ENCODE measurements at places on chromosomes 4 and X.
A peak's percentile ranks its signal among the peaks of the same experiment; 100 is the strongest.

GRCh38 chr4:19151684-19152083, 1100.0 kb upstream of the SLIT2 start:
- no peaks in the 10 kb centered on the region for H3K27me3 ChIP-seq
- no peak overlapping the region for H3K4me3 ChIP-seq
- H3K36me3 ChIP-seq: peaks cover 8% of the 10 kb centered on the region
- no peak for DNase-seq
- H3K4me1 ChIP-seq: no peaks in the 10 kb centered on the region

- H3K4me3 ChIP-seq: no peak overlapping the region
- H3K4me1 ChIP-seq: no peaks in the 10 kb centered on the region
- no peaks in the 10 kb centered on the region for H3K36me3 ChIP-seq
- no peaks in the 10 kb centered on the region for H3K27me3 ChIP-seq
Observed at GRCh38 chrX:155086202-155086840, 15.0 kb downstream of the BRCC3 start.

DNA sequence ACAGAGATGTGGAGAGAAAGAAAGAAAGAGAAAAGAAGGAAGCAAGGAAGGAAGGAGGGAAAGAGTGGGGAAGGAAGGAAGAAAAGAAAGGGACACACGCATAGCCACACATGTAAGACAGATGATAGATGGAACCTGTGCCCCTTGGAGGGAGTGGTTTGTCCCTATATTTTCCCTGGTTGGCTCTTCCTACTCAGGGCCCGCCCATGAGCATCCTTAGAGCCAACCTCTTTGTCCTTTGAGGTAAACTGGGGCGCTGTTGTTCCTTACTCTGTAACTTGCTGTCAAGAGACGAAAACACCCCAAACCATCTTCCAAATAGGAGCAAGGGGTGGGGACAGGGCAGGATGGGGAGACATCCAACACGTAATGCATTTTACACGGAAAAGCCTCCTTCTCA, 220.9 kb downstream of the MAML3 start:
- no peaks in the 10 kb centered on the region for H3K4me1 ChIP-seq
- no peak overlapping the region for H3K4me3 ChIP-seq
- DNase-seq: no peak
- no peak overlapping the region for H3K27ac ChIP-seq
- H3K36me3 ChIP-seq: no peaks in the 10 kb centered on the region

- H3K27me3 ChIP-seq: no peaks in the 10 kb centered on the region
- H3K36me3 ChIP-seq: no peaks in the 10 kb centered on the region
- H3K4me3 ChIP-seq: no peak overlapping the region
- H3K27ac ChIP-seq: no peak overlapping the region
- no peaks in the 10 kb centered on the region for H3K4me1 ChIP-seq
- no peak for DNase-seq
Observed at GRCh38 chrX:67353651-67354370, 190.0 kb upstream of the AR start.

DNA sequence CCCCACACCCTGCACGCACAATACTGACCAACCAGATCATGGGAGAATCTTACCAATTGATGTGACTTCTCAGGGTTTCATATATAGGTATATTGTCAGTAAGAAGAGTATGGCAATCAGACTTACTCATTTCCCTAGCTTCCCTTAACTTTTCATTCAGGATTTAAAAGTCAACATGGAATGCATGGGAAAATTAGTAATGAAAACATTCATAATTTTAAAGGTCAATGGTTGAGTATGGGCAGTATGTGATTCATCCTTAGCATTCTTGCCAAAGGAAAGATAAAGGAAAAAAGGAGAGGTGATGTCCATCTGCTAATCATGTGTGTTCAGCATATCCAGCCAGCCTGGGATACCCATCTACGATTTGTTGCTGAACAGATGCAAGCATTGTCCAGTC, 4.0 kb downstream of the DIPK2B start:
- DNase-seq: no peak
- H3K27me3 ChIP-seq: peaks cover 17% of the 10 kb centered on the region
- no peak overlapping the region for H3K4me3 ChIP-seq
- H3K4me1 ChIP-seq: peaks cover 2% of the 10 kb centered on the region

DNA sequence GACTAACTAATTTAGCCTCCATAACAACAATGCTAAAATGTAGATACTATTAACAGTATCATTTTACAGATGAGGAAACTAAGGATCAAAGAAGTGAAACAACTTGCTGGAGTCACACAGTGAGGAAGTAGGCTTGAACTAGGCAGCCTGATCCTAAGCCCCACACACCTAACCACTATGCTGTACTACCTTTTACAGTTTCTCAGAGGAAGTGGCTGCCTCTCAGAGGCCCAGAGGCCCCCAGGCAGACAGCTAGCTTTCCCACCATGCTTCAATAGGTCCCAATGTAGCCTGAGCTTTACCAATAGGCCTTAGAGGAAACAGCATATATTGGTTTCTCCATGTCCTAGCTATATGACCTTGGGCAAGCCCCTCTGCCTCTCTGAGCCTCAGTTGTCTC, 69.4 kb upstream of the PJA1 start:
- no peak for DNase-seq
- no peak overlapping the region for H3K4me3 ChIP-seq
- peaks cover 8% of the 10 kb centered on the region for H3K27me3 ChIP-seq
- no peak overlapping the region for H3K27ac ChIP-seq

DNA sequence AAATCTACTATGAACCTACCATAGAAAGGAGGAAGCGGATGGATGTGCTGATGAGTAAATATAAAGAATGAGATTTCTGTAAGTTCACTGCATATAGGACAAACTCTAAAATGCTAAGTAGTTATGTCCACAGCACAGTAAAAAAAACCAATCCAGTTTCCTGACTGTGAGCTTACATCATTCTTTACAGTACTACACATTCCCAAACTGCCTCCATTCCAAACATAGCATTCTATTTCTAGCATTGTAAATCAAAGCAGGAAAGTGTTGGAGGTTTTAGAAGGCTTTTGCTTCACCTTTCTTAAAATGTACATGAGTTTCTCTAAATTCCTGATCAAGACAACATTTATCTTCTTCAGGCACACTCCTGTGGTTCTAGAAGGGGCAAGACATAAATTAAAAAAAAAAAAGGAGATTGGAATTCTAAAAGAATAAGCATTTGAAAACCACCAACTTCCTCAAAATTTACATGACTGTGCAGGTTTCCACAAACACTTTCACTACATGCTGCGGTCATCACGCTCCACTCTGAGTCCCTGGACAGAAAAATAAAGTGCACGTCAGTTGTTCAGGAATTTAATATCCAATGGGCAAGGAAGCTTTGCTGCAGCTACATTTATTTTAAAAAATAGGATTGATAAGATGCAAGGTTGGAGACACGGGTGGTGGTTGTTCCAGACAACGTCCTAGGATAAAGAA, 297.6 kb upstream of the STS start:
- DNase-seq: no peak
- no peaks in the 10 kb centered on the region for H3K27me3 ChIP-seq
- H3K4me3 ChIP-seq: no peak overlapping the region
- peaks cover 9% of the 10 kb centered on the region for H3K4me1 ChIP-seq
- H3K36me3 ChIP-seq: peaks cover 8% of the 10 kb centered on the region

- peak overlapping the region; percentile 87 for H3K27ac ChIP-seq
- peaks cover 31% of the 10 kb centered on the region for H3K4me1 ChIP-seq
Observed at GRCh38 chr4:43763029-43763610, 685.5 kb downstream of the KCTD8 start.
